ENCODE measurements at places on chromosomes 6 and 20.

DNA sequence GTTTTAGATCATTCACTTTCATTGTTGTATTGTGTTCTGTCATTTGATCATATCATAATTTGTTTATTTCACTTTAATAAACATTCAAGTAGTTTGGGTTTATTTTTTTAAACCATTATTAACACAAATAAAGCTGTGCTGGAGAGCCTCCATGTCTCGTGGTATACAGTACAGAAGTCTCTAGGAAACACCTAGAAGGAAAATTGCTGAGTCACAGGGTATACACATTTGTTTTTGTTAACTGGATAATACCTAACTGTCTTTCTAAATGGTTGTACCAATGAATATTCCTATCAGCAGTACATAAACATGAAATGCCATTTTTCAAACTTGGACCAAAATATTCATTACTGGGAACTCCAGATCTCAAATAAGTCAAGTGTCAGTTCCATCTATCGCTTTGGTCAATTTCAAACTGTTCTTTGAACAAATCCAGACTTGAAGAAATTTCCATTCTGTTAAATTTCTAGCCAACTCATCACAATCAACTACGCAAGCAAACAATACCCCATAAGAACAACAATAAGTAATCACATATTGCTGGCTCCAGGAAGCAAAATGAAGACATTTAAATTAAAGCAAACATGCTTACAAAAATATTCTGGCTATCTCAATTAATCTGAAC, 138.1 kb downstream of the ATXN1 start:
- DNase-seq, result no peak

DNA sequence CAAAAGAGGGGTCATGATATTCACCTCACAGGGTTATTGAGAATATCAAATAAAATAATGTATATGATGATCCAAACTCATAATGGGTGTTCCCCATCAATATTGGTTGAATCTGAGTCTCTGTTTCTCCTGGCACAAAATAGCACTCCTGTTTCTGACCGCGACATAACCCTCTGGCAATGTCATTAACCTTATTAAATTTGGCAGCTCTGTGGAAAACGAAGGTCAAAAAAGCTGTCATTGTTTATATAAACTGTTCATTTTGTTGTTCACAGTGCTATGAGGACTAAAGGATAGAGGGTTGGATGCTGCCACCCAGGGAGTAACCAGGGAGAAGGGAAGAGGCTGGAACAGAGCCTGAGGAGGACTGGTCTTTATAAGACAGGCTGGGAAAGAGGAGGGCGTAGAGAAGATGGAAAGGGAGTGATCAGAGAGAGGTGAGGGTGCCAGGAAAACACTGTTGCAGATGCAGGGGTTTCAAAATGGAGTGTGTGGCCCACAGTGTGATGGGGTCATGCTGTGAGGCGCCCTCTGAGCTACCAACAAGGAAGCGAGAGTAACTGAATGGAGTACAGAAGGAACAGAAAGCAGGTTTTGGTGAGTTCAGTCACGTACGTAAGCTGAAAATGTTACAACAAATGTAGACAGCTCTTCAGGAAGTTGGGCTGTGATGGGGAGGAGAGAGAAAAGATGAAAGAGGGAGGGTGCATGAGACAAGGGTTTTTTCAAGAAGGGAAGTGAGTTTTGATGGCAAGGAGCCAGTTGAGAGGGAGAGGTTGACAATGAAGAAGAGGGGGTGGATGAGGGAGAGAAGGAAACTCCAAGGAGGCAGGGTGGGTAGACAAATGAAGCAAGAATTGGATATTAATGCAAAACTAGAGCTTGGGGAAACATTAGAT, 251.6 kb upstream of the TAB2 start:
- no peak for DNase-seq

DNA sequence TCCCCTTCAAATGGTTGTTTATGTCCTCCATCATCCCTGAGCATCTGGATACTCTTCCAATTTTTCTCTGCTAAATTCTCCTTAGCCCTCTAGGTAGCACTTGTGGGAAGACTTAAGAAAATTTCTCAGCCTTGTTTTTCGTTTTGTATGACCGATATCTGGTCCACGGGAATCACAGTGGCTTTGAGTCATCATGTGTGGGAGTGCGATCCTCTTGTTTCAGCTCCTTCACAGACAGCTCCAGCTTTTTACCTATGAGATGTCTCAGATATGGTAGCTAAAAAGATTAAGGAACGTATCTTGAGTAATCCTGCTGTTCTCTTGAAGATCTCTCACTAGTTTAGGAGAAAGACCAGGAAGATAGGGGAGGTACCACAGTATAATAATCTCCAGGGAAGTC, 196.1 kb downstream of the GRM1 start:
- DNase-seq, result no peak

DNA sequence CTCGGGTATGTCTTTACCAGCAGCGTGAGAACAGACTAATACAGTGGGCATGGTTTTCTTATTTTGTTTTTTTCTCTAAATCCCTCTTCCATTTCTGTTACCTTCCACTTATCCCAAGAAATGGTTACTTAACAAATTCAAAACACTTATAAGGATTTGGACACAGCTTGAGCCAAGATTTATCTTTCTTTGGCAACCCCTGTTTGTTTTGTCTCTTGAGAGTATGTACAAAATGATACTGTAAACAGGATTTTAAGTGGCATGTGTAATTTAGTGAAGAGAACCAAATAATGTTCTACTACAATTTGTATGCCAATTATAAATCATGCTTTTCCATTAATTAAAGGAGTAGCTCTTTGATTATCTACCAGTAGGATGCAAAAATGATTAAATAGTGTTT, 51.4 kb downstream of the PPP1R14C start:
- no peak for DNase-seq

- no peak for DNase-seq
Observed at GRCh38 chr20:44768256-44768655, 22.6 kb downstream of the KCNK15 start.

DNA sequence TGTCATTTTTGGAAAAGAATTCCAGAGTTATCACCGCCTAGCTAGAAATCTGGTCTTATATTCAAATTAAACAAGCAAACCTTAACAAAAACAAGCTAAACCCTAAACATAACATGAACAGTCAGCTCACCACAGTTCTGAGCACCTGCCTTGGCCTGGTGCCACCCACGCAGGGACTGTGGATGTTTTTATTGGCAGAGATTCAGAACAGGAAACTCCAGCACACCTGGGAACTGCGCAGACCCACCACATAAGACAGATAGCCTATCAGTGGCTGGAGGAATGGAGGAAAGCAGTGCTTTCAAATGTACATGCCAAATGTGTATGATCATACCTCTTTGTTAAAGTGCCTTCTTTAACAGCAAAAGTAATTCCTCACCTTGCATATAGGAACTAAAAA, 8.9 kb downstream of the SLC16A10 start:
- DNase-seq, result no peak

DNA sequence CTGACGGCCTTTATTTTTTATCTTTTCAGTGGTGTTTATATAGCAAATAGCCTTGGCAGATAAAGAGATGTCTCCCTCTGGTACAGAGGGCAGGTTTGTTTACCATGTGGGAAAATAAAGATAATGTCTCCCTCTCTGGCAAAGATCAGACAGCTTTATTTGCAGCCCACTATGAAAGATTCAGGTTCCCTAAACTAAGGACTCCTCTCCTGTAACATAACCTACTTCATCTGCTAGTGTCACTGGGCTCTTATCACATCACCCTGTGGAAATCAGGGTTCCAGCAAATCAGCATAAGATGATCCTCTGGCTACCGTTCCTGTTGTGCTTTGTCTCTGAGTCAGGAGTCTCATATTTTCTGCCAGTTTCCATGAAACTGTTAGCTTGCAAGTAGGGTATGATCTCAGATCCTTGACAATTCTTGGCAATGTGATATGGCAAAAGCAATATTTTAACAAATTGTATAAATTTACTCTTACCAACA, 3.1 kb downstream of the FBXL4 start:
- DNase-seq, result no peak

- no peak for DNase-seq
Observed at GRCh38 chr20:50245498-50246366, 55.1 kb downstream of the CEBPB start.

GRCh38 chr6:68235326-68235784, 399.7 kb upstream of the ADGRB3 start:
- DNase-seq, result no peak

DNA sequence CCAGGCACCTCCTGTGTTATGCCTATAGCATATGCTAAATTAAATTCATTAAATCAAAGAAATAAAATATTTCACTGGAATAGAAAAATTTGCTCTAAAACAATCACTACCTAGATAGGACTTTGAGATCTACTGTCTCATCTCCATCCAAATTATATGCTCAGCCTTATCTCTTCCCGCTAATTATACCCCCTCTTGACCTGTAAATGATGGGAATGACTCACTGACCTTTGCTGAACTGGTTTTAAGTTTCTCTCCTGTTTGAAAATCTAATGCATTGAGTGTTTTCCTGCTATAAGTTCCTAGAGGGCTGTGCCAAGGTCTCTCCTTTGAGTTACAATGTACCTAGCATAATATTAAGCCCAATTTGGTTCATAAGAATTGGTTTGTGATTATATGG, 110.1 kb downstream of the BMP2 start:
- DNase-seq, result no peak

DNA sequence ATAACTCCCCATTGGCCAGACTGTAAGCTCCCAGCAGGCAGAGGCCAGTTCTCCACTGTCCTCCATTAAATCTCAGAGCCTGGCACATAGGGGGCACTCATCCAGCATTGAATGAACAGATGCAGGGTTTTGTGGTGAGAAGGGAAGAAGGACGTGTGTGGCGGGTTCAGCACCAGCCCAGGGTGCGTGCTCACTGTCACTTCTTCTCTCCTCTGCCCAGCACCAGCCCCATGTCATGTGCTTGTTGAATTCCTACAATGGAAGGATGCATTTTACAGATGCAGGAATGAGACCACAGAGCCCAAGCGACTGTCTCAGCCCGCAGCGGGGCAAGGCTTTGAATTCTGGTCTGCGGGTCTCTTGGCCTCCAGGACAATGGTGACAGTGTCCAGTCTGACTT, 149.9 kb downstream of the CEBPB start:
- DNase-seq, result no peak

DNA sequence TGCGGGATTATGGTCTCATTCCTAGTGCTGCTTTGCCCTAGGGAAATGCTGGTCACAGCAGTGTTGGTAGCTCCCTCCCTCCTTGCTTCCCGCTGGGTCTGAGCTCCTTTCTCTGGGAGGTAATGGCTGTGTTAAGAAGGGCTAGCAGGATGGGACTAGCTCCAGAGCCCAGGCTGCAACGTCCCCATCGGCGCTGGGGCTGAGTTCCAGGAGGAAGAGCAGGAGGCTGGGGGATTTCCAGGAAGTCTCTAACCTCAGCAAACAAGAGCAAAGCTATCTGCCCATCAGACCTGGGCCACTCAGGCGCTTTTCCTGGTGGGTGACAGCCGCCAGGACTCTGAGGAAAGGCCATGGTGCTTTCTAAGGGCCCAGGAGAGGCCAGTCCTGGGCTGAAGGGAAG, 174.2 kb downstream of the DLL1 start:
- DNase-seq, result no peak

GRCh38 chr20:59141818-59142581, 21.6 kb upstream of the ZNF831 start:
- DNase-seq, result no peak

- no peak for DNase-seq
Observed at GRCh38 chr20:12019715-12020114, 102.0 kb downstream of the BTBD3 start.

DNA sequence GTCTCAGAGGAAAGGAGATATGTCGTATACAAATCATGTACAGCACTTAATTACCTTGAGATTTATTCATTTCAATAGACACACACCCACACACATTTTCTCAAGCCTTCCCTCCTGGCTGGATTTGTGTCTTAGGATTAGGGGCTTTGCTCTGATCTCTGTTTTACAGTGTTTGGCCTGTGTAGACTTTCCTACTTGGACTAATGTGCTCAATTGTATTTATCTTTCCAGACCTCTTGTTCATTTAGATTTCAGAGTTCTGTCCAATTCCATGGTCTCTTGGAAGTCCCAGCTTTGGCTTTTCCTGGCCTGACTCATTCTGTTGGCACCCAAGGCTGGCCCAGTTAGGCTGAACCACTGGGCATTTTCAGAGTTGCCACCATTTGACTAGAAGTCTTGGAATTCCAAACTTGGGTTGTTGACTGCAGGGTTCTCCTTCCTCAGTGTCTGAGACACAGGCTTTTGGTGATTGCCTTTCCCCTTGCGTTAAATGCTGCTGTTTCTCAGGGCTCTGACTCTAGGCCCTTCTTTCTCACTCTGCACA, 8.9 kb upstream of the RFPL4B start:
- DNase-seq, result no peak

GRCh38 chr20:35893942-35894341, 60.4 kb downstream of the SCAND1 start:
- no peak for DNase-seq

GRCh38 chr20:62244644-62245108, 6.4 kb downstream of the OSBPL2 start:
- DNase-seq, result no peak

DNA sequence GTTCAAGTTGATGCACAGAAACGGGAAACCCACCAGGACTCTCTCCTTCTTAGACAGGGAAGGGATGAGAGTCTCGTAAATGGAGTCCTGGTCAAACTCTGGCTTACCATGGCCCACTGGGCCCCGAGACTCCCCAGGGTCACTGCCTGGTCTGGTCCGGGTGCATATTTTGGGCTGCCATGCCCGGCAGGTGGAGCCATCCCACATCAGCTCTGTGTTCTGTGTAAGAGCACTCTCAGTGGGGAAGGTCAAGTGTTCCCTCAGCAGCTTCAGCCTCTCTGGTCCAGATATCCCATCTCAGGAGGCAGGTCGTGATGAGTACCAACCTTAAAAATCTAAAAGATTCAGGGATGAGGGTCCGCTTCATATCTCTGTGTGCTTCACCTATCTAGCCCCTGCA, 138.8 kb downstream of the EDN3 start:
- no peak for DNase-seq

- DNase-seq, result no peak
Observed at GRCh38 chr6:169536446-169537170, 165.2 kb downstream of the WDR27 start.

- DNase-seq, result peak; percentile 8
Observed at GRCh38 chr20:35333606-35334005, 41.4 kb upstream of the FAM83C start.

- no peak for DNase-seq
Observed at GRCh38 chr6:31356216-31356945, 598 bp downstream of the HLA-B start.

DNA sequence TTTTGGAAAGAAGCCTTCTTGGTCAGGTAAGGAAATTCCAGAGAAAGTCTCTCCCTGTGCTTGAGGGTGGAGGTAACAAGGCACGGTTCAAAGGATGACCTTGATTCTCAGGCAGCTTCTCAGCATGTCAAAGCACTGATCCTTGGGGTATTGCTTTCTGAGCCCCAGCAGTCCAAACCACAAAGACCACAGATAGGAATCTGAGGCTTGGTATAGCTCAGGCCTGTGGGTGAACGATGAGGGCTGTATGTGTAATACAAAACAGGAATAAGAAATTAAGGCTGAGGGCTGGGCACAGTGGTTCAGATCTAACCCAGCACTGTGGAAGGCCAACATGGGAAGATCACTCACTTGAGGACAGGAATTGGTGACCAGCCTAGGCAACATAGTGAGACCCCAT, 70.2 kb upstream of the SLC22A1 start:
- no peak for DNase-seq
